Activated CD4-positive, alpha-beta T cell treated with anti-CD3 and anti-CD28 coated beads, Interleukin-2, Interleukin-6, amounts not matched to agents 100 ng/mL and 50 ng/mL, durations not matched to agents 16 hours and 8 hours (primary cell): ENCODE measurements at places on chromosomes 12 and 14.

DNA sequence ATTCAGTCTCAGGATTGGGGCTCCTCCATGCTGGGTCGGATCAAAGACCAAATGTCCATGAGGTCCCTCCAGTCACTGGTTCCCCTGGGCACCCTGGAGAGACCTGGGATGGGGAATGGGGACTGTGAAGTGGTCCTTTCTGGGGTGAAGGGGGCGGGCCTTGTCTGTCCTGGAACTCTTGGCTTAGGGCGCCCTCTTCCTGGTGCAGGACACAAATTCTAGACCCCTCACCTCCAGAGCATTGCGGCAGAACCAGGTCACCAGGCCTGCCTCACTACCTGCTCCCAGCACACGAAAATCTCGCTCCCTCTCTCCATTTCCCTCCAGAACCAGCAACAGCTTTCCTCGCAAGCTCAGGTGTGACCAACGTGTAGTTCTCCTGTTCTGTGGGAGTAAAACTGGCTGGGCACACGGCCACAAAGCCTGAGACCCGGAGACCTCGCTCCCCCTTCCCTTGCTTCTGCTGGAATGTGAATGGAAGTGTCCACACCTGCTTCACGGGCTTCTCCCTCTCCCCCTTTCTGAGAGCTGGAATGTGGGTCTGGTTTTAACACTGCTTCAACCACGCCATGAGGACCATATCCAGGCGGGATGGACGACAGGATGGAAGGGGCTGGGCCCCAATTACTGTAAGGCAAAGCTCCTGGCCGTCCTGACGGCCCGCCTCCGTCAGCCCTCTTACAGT lies 112.7 kb downstream of the SCARB1 start:
- no peak for DNase-seq

DNA sequence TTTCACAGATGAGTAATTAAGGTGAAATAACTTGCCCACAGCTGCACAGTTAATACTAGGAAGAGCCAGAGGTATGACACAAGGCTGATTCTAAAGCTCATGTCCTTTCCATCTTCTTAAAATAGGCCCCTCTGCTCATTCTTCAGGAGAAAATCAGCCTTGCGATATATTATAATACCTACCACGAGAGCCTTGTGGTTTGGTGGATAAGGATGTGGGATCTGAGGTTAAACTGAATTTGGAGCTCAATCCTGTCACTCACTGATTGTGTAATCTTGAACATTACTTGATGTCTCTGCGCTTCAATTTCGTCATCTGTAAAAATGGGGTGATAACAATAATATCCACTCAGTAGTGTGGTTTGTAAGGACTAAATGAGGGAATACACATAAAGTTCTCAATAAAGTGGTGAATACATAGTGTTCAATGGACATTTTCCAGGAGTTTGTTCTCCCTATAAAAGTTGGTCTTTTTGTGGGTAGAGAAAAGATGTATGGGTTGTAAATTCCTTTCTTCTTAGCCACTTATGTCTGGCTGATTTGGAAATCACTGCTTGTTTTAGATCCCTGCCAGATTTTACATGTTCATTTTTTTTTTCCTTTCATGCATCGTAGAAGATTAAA lies 25.1 kb upstream of the ATP2B1 start:
- peak; percentile 64 for DNase-seq

DNA sequence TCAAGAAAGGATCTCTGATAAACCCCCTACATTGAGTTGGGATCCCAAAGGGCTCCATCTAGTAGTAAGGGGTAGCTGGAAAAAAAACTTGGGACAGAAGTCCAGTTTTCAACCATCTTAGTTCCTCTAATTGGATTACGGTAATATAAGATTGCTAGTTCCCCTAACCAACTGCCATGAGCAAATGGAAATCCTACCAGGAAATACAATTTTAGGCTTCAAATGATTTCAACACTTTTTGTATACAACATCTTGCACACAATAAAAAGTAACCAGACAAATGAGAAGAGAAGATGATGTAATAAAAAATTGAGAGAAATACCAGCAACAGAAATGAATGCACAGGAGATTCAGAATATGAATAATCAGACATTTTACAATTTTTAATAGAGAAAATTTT lies 73.0 kb downstream of the TSHR start:
- no peak for DNase-seq

- no peak for DNase-seq
Measured at GRCh38 chr12:57609101-57609780, 2.0 kb upstream of the ARHGEF25 start.

DNA sequence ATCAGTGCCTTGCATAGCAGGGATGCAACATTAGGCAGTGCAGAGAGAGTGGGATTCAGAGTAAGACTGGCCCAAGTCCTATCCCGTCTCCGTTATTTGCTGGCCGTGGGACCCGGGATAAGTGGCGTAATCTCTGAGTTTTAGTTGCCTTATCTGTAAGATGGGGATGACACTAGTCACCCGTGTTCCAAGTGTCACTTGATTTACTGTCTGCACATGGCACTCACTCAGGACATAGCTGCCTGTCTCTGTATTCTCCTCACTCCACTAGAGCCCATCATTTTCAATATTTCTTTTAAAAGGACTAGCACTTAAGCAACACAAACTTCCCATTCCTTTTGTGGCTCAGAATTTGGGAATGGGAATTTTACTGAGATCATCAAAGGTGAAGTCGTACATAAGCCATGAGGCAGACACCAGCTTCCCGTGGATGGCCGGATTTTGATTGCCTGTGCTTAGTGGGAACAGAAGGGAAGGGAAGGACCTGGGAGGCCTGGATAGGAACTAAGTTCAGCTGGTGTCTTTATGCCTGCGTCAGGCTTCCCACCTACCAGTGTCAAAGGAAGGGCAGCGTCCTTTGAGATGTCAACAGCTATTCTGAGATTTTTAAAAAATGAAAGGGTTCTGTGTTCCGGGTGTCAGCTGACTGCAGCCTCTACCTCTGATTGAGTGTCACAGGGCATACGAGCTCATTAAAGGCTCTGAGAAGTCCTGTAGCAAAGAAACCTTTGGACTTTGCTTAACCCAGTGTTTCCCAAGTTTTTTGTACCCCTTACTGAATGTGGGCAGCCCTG lies 361.4 kb downstream of the CACNA1C start:
- no peak for DNase-seq

DNA sequence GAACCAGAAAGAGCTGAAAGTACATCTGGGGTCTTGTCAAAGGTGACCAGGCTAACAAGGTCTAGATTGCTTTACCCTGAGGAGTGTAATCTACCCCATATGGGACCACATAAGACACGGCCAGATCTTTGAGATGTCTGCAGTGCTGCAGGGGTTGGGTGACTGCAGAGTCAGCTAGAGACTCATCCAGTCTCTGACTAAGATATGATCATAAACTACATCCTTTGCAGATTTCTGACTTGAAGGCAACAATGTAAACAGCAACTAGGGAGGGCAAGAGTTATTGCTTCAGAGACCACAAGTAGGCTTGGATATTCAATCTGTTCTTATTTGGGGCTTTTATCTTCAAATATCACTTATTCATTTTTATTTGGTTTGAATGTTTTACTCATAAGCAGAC lies 1080.5 kb upstream of the FOXG1 start:
- DNase-seq, result no peak

GRCh38 chr14:93319494-93319893 lies 13.3 kb downstream of the BTBD7 start:
- no peak for DNase-seq

GRCh38 chr12:65827827-65828231 lies 3.5 kb downstream of the HMGA2 start:
- no peak for DNase-seq

- no peak for DNase-seq
Measured at GRCh38 chr14:85533023-85533860, 3.3 kb downstream of the FLRT2 start.

DNA sequence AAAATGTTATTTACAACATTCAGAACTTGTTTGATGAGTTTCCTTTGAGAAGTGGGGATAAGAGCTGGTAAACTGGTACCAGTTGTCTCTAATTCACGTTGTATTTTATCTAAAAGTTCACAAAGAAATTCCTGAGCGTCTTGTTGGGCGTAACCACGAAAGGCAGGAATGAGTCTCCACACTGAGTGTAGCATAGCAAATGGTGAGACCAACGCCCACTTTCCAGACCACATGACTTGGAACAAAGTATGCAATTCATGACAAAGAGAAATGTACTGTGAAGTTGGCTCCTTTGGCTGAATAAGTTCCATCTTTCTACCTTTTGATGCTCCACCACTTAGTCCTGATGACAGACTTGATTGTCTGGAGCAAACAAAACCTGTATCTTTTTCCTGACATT lies 18.4 kb downstream of the USP44 start:
- peak; percentile 6 for DNase-seq

GRCh38 chr14:35929186-35929585 lies 103.0 kb downstream of the BRMS1L start:
- DNase-seq, result no peak

GRCh38 chr12:91854725-91855124 lies 290.9 kb downstream of the BTG1 start:
- DNase-seq, result peak; percentile 8

DNA sequence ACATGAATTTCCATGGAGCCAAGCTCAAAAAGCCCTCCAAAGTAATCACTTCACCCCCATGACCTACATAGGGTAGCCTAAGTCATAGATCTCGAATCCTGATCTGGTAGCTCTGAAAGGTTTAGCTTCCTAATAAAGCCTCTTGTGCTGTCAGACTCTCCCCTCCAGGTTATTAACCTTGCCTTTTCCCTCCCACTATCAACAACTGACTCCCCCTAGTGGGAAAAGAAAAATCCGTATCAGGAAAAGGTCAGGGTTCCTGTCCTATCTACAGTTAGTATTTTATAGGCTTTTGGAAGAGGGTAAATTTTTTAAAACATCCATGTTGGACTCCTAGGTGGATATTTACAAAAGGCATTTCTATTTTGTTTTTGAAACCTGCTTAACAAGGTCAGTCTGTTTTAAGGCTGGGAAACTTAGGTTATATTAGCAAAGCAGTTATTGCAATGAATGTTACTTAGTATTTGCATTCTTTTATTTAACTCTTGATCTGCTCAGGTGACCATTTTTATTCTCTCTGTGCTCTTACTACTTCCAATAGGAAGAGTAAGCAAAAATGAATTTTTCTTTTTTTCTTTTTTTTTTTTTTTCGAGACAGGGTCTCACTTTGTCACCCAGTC lies 8.0 kb downstream of the YY1 start:
- DNase-seq, result peak; percentile 49

DNA sequence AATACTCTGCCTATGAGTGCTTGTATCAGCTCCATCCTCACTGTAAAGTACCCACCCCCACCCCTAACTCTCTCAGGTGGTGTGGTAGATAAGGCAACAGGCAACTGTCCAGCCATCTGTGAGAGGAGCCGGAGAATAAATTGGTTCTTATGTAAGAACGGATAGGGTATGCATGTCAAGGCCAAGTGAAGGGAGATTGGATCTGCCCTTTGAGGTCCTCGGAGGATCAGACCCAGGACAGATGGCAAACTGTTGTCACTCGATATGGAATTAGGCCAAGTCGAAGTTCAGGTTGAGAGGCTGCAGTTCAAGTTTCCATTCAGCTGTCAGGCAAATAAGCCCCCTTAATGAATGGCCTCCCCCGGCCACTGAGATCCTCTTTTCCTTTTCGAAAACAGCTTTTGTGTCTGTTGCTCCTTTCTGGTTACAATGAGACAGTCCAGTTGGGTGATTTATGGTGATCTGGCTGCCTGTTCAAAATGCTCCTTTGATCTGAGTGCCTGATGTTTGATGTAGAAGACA lies 120.3 kb downstream of the VRK1 start:
- no peak for DNase-seq

GRCh38 chr12:1977588-1977987 lies 26.7 kb downstream of the DCP1B start:
- no peak for DNase-seq

GRCh38 chr12:91009319-91009950 lies 4.7 kb upstream of the EPYC start:
- DNase-seq, result no peak

DNA sequence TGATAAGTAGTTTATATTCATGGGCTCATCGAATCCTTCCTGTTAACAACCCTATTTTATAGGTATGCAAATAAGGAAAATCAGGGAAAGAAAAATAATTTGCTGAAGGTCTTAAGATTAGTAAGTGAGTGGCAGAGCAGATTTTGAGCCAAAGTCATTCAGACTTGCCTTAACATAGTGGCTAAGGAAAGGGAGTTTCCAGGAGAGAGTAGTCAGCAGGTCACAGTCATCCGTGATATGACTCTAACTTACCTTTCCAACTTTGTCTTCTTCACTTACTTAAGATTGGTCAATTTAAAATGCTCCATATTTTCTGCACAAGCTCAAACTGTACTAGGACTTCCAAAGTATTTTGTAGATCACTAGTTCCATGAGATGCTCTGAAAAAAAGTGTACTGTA lies 46.6 kb downstream of the AKAP6 start:
- DNase-seq, result no peak

- no peak for DNase-seq
Measured at GRCh38 chr12:64160021-64160710, 61.9 kb downstream of the KICS2 start.

DNA sequence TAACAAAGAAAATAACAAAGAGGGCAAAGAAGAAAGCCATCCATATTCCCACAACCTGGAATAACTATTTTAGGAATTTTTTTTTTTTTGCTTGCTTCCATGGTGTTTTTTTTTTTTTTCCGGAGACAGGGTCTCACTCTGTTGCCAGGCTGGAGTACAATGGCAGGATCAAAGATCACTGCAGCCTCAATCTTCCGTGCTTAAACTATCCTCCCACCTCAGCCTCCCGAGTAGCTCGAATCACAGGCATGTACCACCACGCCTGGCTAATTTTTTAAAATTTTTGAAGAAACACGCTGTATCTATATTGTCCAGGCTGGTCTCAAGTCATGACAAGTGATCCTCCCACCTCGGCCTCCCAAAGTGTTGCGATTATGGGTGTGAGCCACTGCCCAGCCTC lies 20.2 kb upstream of the ARID4A start:
- DNase-seq, result no peak
